ENCODE measurements at places on chromosomes 11 and 22. TPM values are rescaled to one million over a fixed set of nuclear protein-coding genes. Genes with fewer than 3 reads are reported as not detected.

BEST1 gene
- 1.0 TPM for total RNA-seq

INS gene
- not detected for total RNA-seq

NXPE4 gene
- total RNA-seq, result not detected

B4GALNT4 gene
- total RNA-seq, result 31.6 TPM

CECR2 gene
- 7.4 TPM for total RNA-seq

BDNF gene
- total RNA-seq, result 4.8 TPM

MAJIN gene
- total RNA-seq, result 0.68 TPM

FOLR2 gene
- not detected for total RNA-seq

PAX6 gene
- 1.1 TPM for total RNA-seq

NUP160 gene
- 20.4 TPM for total RNA-seq

SLC43A3 gene
- 108 TPM for total RNA-seq

KDM4D gene
- total RNA-seq, result 2.7 TPM

APOBEC3B gene
- total RNA-seq, result 21.1 TPM

LRP5 gene
- total RNA-seq, result 31.2 TPM

CD3G gene
- not detected for total RNA-seq

F2 gene
- total RNA-seq, result not detected

PGA5 gene
- total RNA-seq, result not detected

OR52N4 gene
- total RNA-seq, result not detected

CASP5 gene
- not detected for total RNA-seq

PLEKHB1 gene
- total RNA-seq, result 7.1 TPM

ARRB1 gene
- 24.3 TPM for total RNA-seq

LRRC74B gene
- not detected for total RNA-seq

MAP6 gene
- 5.7 TPM for total RNA-seq

WT1 gene
- total RNA-seq, result 8.5 TPM

OR8G5 gene
- total RNA-seq, result not detected

ACR gene
- total RNA-seq, result not detected

TUB gene
- total RNA-seq, result 3.3 TPM

PDGFD gene
- total RNA-seq, result 3.5 TPM

TBX1 gene
- total RNA-seq, result not detected

DSCAML1 gene
- 0.21 TPM for total RNA-seq

GUCY1A2 gene
- 2.0 TPM for total RNA-seq

C11orf16 gene
- not detected for total RNA-seq

SYT8 gene
- total RNA-seq, result not detected

MMP11 gene
- 41.9 TPM for total RNA-seq

GLB1L2 gene
- total RNA-seq, result 14.8 TPM

RIMBP3C gene
- total RNA-seq, result 0.48 TPM

CLMP gene
- 2.9 TPM for total RNA-seq
